ENCODE measurements at places on chromosomes 1 and 21.

DNA sequence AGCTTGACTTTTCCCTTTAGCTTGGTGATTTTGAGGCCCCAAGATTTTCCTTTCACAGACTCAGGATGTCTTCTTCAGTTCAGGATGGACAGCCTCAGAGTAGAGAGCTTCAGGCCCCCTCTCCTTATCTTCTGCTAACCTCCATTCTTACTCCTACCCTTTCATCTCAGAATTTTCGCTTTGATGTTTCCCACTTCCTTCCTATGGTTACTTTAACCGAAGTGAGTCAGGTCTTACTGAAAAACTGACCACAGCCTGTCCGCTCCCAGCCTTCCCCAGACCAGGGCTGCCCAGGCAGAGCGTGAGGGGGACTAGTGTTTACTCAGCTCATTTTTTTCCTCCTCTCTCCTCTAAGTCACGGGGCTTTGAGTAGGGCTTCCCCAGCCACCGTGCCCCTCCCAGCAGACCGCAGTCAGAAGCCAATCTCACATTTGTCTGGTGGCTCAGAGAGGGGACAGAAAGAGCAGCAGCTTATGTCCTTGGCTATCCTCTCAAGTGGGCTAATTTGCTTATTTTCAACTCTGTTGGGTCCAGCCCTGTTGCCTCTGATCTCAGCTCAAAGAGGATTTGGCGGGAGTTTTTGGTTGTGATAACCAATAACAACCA lies 4.2 kb upstream of the IL19 start:
- DNase-seq: peak; percentile 62

- DNase-seq: no peak
These were observed 50.2 kb upstream of the DNAH14 start for GRCh38 chr1:224879162-224879803.

- no peak for DNase-seq
These were observed 432.8 kb downstream of the MATN1 start for GRCh38 chr1:30290581-30290980.

GRCh38 chr1:169483500-169483966 lies 2.2 kb downstream of the SLC19A2 start:
- DNase-seq: no peak

GRCh38 chr21:44957901-44958451 lies 18.1 kb downstream of the SLX9 start:
- DNase-seq: no peak

DNA sequence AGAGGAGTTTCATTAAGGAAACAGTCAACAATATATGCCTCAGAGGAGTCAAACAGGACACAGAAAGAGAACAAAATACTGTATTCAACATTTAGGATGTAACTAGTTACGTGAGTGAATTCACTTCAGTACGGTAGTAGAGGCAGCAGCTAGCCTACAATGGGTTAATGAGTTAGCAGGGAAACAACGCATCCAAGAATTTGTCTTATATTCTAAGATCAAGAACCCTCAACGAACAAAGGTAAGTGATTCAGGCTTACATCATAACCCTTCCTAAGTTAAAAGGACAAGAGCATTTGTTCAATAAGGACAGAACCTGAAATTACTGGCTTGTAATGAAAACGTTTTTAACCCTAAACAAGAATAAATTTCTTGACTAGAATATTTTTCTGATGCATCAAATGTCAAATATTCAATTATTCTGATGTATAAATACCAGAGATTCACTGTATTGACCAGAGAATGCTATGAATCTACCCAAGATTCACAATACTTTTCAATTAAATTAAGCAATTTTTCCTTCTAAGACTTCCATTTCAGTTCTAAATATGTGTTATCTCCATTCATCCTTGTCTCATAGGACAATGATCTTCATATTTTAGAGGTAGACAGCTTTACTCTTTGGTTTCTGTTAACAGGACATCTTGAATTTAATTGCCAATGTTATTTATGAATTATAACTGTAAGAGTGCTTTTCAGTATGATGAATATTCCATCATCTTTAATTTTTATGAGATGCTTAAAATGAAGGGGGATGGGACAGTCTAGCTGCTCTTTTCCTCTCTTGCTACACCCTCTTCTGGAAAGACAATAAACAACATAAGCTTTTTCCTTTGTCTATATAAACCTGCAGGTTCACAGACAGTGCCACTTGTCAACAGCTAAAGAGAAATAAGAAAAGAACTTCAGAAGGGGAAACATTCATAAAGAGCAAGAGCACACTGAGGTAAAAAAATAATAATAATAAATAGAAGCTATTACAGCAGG lies 209.5 kb downstream of the SMYD3 start:
- no peak for DNase-seq

DNA sequence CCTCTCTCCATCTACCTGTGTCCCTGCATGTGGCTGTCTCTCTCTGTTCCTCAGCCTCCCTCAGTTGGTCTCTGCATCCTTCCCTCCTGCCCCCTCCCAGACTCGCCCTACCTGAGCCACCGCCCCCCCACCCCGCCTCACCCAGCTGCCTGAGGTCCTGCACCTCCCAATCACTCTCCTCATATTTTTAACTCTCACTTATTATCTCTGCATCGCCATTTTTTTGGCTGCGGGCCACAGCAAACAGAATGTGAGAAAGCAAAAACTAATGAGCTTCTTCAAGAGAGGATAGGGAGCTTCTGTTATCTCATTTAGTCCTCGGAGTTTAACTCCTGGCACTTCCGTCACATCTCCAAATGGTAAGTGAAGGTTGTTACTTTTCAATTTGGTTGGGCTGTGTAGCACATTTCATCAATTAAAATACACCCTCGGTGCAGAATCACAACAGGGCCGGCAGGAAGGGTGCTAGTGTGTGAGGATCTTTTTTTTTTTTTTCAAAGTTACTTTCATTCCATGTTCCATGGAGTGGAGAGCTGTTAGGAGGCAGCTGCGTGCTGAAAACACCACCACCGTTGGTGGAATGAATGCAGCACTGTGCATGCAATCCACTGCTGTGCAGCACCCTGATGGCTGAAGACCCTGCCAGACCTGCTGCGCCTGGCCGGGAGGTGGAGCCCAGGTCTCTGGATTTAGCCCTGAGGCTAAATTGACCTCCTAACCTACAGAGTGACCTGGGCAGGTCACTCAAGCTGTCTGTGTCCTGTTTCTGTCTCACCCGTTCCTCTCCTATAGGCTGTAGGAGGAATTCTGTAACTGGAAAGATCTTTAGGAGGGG lies 157.2 kb upstream of the NFIA start:
- no peak for DNase-seq

Data from T-helper 22 cell (primary cell).